ENCODE measurements at places on chromosomes 7 and 10.

DNA sequence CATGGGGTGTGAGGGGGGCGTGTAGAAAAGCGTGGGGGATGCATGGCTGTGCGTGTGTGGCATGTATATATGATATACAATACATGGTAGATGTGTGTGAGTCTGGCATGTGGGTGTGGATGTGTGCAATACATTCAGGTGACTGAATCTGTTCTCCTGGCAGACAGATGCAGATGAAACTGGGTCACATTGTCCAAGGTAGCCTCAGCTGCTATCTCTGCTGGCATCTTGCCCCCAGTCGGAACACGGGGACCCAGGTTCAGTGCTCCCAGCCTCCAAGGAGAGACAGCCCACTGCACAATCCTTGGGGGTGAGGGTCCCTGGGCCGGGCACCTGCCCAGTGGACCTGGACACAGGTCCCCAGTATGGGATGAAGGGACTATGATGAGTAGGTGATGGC is 12.4 kb upstream of the SRRM3 start:
- DNase-seq = no peak

- peak; percentile 63 for DNase-seq
Measured at GRCh38 chr7:66140924-66141323, 26.3 kb downstream of the CRCP start.

GRCh38 chr10:98349508-98349922 is 65.5 kb downstream of the PYROXD2 start:
- peak; percentile 100 for DNase-seq

DNA sequence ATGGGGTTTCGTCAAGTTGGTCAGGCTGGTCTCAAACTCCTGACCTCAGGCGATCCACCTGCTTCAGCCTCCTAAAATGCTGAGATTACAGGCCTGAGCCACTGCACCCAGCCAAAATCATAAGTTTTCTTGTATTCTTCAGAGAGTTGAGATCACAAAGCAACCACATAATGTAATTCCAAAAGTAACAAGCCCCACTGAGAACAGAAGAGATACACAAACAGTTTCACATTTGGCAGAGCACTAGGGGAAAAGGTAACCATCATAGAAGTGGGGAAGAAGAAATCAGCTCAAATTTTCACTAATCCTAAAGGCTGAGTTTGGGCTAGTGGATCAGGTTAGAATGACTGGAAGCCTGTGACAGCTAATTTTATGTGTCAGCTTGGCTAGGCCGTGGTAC is 5.4 kb upstream of the CEP41 start:
- no peak for DNase-seq

DNA sequence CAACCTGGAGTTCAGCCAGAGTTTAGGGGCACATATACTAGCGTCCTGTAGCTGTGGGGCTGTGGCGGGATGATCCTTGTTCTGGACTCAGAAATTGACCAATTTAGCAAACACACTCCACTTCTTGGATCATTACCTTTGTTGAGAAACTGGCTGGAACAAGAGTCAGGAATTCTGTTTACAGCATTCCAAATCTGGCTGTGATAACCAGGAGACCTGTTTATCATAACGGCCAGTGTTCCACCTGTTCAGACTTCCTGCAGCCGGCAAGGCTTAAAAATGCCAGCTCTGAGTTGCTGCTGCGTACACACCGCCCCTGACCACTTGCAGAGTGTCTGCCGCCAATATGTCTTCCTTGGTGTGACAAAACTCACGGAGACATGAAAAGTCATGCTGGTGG is 64.8 kb downstream of the ARMC3 start:
- no peak for DNase-seq

DNA sequence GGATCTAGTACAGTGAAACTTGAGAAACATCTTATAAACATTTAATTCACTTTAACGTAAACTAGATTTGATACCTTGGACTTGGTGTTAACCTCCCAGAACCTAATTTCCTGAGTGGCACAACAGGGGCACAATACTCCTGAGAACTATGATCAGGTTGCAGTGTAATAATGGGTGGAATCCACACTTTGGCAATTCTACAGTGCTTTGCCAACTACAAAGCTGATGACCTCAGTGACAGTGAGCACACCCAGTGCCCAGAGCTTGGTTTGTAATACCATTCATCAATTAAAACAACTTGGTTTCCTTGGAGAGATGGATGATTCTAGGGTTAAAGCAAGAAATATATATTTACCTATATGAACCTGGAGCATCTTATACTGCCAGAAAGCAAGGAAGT is 379.2 kb downstream of the NRG3 start:
- no peak for DNase-seq

DNA sequence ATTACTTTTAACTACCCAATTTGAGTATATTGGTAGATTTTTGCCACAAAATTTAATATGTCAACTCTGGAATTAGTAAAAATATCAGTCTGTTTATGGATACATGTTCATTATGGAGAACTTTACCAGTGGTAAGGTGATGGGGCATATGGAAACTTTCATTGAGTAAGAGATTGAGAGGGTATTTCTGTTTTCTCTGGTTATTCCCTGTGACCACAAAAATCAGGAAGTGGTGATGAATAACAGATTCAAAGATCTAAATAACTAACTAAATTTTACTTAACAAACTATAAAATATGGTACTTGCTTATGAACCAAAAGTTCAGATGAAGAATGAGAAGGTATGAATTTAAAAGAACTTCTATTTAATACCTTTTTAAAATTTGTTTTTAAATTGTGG is 22.1 kb upstream of the STEAP4 start:
- peak; percentile 19 for DNase-seq

GRCh38 chr7:39647816-39648215 is 24.4 kb downstream of the RALA start:
- DNase-seq = no peak

DNA sequence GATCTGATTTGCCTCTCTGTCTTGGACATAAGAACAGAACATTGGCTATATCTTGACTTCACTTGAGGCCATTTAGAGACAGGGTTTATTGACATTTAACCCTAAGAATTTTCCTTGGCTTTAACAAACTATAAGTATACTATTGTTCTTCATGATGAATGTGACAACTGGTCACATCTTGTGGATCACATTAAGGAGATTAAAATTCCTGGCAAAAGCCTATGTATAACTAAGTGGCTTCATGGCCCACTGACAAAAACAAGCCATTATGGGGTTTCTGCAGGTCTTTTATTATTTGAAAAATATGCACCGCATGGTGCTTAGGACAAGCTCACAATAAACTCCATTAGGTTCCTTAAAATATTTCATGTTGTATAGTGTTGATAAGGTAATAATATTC is 54.8 kb downstream of the THNSL1 start:
- DNase-seq = no peak

DNA sequence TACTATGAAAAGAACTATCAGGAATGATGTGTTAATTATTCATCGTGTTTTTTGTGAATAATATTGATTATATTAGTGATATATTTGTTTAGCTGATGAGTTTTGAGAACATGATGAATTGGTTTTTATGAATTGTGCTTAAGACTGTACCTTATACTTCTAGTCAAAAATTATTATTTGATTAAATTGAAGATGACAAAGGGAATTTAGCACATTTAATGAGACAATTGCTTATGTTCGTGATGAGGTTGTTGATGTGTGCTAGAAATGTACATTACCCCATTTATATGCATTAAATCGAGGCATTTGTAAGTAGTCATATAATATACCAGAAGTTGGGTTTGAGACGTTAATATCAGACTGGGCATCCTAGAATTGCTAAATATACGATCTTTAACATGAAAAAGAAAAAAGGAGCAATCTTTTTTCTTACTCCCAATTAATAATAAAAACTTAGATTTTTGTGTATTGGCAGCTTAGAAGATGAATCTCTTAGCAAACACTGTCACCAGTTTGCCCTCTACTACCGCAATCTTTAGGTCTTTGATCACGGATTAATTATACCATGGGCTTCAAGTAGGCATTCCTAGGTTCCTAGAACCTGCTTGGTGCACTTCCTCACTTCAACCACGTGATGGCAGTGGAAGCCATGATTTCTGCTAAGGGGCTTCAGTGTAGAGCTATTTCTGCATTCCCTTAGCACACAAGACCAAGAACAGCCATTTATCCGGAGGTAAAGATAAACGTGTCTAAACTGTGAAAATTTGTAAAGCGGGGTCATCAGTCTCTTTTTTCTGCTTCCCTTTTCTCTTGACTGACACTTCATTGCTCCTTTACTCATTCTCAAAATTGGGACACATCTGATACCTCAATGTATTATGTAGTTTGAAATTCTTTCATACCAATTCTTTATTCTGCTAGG is 1.6 kb downstream of the KLHDC10 start:
- DNase-seq = peak; percentile 85

- no peak for DNase-seq
Measured at GRCh38 chr7:106891548-106892410, 26.7 kb downstream of the PIK3CG start.

- DNase-seq = no peak
Measured at GRCh38 chr10:118832241-118832651, 77.5 kb upstream of the CACUL1 start.

GRCh38 chr10:116733566-116733965 is 8.8 kb downstream of the HSPA12A start:
- DNase-seq = peak; percentile 81
